NCI-H187 (cell line): ENCODE measurements at places on chromosomes 5 and 9.
A peak's percentile ranks its signal among the peaks of the same experiment; 100 is the strongest.

GRCh38 chr9:18865542-18865941 is 167.5 kb downstream of the SAXO1 start:
- no peak for DNase-seq

GRCh38 chr5:150021491-150022157 is 21.1 kb downstream of the HMGXB3 start:
- no peak for DNase-seq

DNA sequence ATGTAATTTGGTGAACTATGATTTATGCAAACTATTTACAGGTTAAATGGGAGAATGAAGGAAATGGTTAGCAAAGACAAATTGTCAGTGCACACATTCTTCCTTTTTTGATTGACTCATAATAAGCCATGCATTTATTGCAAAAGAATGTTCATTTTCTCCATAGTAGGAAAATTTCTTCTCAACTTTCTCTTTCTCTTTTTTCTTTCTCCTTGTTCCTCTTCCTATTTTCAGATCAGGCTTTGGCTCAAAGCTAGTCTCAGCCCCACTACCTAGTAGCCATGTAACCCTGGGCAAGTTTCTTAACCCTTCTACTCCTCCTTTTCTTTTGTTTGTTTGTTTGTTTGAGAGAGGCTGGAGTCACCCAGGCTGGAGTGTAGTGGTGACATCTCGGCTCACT is 156.6 kb downstream of the PIK3R1 start:
- no peak for DNase-seq

GRCh38 chr9:6978591-6978990 is 220.8 kb downstream of the KDM4C start:
- DNase-seq: no peak

GRCh38 chr5:15790446-15791018 is 290.6 kb downstream of the FBXL7 start:
- no peak for DNase-seq

DNA sequence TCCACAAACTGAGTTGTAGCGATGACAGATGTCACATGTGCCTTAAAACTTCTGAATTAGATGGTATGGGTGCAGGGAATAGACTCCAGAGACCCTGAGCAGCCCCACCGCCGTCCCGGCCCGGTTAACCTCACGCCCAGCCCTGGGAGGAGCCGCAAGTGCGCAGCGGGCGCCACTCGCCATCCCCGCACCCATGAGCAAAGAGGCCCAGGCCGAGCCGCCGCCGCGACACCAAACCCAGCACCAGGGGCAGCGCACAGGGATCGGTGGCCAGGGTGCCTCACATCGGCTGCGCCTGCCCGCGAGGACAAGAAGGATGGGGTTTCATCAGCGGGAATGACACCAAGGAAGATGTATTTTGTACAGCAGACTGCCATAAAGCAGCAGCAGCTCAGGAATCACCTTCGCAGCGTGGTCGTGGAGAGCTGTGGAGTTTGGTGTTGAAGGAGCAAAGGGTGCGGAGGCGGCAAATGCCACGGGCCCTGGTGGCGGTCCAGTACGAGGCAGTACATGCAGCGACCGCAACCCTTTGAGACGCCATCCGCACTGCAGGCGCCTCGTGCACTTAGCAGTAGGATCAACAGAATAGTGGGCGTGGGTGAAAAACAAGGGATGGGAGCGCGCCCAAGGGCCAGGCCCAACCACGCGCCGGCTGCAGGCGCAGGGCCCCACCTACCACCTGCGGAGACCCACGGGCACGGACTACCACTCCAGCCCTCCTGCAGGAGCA is 89.7 kb downstream of the ZNF366 start:
- no peak for DNase-seq

GRCh38 chr9:128149001-128149701 is at the start of gene LCN2:
TSS of gene LCN2 (plus strand) at chr9:128149453. CDS start at chr9:128149526, 73 bp downstream.
- DNase-seq: no peak

DNA sequence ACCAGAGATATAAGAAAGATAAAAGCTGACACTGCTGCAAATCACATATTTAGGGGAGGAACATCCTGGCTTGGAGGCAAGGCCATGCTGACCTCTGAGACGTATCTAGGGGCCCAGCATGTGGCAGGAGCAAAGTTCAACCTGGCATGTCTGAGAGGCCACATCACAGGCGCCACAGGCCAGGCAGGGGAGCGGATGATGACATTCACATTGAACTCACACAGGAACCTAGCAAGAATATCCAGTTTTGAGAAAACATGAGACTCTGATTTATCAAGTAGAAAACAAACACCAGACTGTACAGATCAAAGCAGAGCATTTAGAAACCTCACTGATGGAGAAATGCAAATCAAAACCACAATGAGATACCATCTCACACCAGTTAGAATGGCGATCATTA is 64.2 kb upstream of the STK32A start:
- no peak for DNase-seq

- no peak for DNase-seq
Measured at GRCh38 chr9:8189881-8190280, 390.3 kb upstream of the DMAC1 start.

- DNase-seq: no peak
Measured at GRCh38 chr9:1261879-1262766, 212.0 kb downstream of the DMRT2 start.

GRCh38 chr9:11735391-11735790 is 957.8 kb upstream of the TYRP1 start:
- DNase-seq: no peak

DNA sequence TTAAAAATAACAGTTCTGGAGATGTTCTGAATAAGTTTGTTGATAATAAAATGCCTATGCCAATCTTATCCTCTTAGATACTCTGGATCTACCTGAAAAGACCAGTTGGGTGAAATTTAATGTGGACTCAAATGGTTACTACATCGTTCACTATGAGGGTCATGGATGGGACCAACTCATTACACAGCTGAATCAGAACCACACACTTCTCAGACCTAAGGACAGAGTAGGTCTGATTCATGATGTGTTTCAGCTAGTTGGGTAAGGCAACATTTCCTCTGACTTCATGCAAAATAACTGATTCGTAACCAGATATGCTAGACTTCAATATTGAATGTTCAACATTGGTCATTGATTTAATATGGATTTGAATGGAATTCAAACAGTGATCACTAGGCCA is 27.0 kb downstream of the ERAP2 start:
- DNase-seq: no peak

DNA sequence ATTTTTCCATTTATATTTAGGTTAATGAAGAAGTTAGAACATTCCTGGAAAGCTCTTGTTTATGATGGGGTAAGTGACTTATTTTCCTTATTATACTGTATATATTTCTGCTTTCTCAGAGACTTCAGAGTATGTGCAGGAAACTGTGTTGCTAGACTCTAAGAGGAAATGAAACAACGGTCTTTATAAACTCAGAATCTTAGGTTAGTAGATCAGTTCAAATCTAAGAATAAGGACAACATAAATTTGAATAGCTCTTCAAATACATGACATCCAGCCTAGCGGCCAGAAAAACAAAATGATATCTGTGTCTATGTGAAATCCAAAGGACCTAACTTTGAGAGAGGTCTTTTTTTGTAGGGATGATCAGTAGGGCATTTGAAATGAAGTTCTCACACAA is 94.3 kb downstream of the PRKACG start:
- DNase-seq: no peak

DNA sequence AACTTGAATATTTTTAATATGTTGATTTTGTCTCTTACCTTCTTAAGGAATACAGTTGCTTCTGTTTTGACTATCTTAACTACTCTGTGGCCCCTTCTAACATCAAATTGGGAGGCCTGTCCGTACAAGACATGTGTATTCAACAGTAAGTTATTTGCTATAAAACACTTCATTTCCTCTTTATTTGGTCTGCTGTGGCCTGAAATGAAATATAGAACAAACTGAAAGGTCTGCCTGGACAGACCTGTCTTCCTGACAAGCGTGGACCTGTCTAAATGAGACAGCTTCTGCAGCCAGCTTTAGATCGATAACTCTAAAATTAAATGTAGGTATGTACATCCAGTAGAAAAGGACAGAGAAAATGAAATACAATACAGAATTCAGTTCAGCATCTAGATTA is 2.2 kb upstream of the LPAR1 start:
- DNase-seq: no peak

DNA sequence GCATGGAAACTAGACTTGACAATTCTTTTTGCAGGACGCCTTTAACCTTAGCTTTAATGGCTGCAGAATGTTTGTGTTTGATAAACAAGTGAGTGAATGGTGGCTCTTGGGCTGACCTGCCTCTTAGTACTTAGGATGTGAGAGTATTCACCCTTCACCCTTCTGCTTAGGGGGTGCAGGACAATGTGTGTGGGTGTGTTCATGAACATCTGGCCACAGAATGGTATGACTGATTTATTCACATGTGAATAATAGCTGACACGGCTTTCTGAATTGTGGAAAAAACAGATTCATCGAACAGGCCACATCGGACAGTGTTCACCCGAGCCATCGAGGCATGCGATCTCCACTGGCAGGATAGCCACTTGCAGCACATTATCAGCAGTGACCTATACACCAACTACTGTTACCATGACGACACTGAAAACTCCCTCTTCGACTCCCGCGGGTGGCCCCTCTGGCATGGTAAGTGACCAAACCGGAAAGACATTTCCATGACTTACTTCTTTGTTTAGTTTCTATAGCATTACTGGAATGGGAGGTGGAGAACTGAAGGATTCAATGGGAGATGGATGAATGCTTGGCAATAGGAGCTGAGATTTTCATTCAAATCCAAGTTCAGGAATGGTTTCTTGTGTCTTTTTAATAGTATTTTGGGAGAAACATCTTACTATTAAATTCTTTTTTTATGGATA is 193.6 kb downstream of the ZSWIM6 start:
- DNase-seq: no peak

DNA sequence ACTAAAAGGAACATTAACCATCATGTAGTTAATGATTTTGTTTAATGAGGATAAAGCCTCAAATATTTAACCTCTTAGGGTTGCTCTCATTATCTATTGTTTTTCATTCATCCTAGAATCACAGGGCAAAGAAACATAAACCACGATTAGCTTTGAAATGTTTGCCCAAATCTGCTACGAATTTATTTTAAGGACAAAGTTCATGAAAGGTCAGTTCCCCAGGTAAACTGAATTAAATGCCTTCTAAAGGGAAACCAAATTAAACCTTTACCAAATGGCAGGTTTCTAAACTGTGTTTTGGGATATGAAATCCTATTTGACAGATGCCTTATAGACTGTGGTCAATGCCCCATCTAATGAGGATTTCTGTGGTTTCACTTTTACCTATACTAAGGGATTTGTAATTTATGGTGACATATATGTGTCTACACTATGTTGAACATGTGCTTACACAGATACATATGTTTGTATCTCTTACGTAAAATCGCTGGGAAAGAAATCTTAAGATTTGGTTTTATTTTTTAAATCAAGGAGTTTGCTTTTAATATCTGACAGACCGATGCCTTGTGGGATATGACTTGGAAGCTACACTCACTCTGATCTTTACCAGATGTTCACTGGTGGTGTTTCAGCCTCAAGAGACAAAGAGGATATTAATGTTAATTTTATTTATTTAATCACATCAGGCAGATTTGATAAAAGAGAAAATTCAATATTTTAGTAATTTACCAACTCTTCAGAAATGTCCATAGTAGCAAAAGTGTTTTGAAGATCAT is 188.4 kb downstream of the GLIS3 start:
- DNase-seq: no peak

DNA sequence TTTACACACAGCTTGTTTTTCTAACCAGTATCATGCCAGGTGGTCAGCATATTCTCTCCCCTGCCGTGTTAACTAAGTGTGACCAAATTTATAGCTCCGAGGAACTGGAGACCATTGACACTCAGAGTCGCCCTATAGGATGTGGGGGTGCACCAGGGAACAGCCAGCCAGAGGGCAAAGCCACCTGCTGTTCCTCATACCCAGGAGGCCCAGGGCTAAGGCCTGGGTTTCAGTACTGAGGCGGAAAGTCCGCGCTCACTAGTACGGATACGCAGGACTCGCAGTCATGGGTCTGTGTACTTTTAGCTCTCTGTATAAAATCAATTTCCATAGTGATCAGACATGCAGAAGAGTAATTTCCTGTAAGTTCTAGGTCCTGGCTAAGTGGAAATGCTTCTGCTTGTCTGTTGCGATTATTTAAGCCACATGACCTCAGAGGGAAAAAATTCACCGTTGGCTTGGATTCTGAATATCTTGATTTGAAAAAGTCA is 247.0 kb downstream of the AOPEP start:
- DNase-seq: no peak

- DNase-seq: no peak
Measured at GRCh38 chr5:1470762-1471211, 25.5 kb upstream of the SLC6A3 start.

DNA sequence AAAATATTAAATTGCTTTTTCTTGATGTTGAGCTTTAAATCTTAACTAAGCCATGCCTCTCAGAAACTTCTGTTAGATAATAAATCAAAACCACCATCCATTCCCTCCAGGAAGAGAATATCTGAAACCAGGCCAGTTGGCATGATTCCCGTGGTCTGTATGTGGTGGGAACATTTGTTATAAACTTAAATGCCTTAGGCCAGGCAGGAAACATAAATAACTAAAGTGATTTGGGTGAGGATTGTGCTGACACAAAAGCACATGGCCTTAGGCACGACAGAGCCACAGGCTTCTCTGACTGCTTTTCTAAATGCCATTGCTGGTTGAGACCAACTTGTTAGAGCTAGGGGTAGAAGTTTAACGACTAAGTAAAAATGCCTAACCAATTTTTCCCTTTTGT is 255.9 kb downstream of the GABRG2 start:
- no peak for DNase-seq

GRCh38 chr5:179596421-179596820 is 27.1 kb downstream of the HNRNPH1 start:
- DNase-seq: peak; percentile 66

GRCh38 chr5:12652201-12652600 is 748.0 kb upstream of the CTNND2 start:
- DNase-seq: no peak

- DNase-seq: no peak
Measured at GRCh38 chr9:76322810-76323209, 71.4 kb downstream of the RFK start.

DNA sequence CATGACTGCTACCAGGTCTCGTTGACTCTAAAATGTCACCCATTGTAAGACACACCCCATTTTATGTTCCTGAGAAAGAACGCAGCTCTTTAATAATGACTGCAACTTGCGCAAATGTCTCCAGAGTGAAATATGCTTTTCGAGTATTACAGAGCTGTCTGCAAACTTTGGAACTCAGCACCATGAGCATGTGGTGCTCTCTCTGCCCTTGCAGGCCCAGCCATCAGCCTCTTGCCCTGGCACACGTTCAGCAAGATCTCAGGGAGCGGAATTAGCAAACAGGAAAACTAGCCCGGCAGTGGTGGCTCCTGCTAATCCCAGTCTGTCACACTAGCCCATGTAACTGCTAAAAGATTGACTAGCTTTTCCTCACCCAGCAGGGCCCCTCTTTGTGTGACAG is 114.5 kb upstream of the SLC1A3 start:
- no peak for DNase-seq
